ENCODE measurements at places on chromosomes 5 and 9. TPM values are rescaled to one million over a fixed set of nuclear protein-coding genes. Genes with fewer than 3 reads are reported as not detected.

GRCh38 chr9:126500600-126501382 lies 112.9 kb upstream of the LMX1B start:
- peak; percentile 70 for DNase-seq

The COL27A1 gene
- 15.8 TPM for total RNA-seq

DNA sequence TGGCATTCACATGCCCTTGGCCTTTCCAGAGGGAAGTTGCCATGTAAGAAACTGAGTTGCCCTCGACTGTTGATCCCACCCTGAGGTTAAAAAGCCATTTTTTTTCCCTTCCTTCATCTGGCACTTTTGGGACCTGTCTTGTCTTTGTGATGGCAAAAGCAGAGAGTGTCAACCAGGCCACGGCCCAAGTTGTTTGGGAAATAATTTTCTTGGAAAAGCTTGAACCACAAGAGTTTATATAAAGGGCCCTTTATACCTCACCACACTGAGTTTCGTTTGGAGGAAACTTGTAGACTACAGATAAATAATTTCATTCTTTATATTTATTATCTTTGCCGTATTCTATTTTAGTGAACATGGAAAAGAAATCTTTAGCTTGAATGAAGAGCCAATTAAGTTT lies 34.3 kb downstream of the ACTBL2 start:
- no peak for DNase-seq

The DIRAS2 gene
- total RNA-seq, result 0.05 TPM

DNA sequence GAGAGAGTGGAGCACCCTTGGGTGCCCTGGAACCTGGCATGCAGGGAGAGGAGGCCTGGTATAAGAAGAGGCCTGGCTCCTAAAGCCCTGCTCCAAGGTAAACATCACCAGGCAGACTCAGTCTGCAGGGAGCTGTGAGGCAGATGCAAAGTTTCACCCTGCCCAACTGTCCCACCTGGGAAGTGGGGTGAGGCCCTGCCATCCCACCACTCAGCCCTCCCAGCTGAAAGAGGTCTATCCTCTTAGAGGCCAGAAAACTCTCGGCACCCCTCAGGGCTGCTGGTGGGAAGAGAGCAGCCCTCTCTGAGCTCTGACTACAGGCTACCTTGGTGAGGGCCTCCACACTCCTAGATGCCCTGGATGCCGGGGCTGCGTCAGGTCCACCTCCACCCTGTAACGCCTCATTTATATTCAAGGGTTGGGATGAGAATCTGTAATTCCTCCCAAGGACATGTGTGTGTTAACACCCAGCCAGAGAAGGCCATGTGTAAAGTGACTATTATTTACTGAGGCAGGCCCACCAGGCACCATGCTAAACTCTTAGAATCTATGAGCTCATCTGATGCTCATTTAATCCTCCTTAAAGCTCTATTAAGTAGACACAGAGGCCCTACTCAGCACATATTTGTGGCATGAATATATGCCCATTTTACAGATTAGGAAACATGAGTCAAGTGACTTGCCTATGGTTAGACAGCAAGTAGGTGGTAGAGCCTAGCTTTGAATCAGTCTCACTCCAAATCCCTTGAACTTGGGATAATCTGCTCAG lies 205.9 kb downstream of the FSTL4 start:
- no peak for DNase-seq

DNA sequence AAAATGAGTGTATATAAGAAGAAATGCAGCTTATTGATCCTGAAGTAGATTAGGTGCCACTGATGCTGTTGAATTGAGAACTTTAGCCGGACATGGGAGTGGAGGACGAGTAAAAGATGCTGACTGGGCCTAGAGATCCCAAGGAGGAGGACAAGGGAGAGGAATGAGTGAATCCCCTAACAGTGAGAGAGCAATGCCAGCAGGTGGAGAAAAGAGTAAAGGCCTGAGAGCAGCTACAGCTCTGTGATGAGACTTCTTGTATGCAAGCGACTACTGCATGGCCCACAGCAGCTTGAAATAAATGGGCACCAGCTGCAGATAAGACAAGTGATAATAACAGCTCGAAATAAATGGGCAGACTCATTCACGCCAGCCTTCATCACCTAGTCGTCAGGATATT lies 44.5 kb upstream of the JMY start:
- DNase-seq, result no peak

DNA sequence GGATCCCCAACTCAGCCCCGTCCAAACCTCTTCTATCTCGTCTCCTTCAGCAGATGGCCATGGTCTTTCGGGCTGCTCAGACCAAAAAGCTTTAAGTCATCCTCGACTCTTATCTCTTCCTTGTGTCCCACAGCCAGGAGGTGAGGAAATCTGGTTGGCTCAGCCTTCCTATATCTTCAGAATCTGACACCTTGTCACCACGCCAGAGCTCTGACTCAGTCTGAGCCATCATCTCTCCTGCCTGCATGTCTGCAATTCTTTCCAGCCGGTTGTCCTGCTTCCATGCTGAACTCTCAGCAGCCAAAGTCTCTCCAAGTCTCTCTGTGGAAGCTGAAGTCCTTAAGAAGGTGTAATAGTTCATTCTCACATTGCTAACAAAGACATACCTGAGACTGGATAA lies 419.3 kb upstream of the ADAMTS16 start:
- DNase-seq, result no peak

DNA sequence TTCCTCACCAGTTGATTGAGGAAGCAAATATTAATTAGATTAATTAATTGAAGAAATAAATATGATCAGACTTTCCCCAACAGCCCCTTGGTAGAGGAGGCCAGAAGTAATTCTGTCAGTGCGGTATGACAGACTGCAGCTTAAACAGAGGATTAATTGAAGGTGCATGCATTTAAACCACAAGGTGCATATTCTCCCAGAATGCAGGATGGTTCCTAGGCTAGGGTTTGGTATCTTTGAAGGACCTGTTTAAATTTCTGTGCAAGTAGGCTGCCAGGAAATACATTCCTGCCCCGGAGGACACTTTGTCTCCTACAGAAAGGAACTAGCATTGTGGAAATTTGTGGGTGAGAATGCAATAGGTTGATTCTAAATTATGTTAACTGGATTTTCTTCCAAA lies 50.5 kb upstream of the PALM2AKAP2 start:
- DNase-seq, result no peak

DNA sequence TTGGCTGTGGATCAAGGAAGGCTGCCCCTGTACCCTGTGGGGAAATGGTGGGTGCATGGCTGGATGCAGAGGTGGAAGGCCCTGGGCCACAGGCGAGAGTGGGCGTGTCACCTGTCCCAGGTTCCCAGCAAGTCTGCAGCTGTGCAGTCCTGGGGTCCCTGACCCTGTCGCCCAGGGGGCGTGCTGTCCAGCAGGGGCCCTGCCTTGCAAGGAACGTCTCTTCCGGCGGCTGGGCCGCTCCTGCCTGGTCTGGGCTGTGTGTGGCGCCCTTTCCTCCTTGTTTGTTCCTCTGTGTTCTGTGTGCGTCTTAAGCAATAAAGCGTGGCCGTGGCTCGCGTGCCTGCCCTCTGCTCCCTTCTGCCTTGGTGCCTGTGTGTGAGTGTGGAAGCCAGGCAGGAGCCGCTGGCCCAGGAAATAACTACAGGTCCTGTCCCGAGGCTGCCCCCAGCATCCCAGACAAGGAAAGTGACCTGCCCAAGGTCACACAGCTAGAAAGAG lies 8.4 kb downstream of the SLC2A6 start:
- no peak for DNase-seq

DNA sequence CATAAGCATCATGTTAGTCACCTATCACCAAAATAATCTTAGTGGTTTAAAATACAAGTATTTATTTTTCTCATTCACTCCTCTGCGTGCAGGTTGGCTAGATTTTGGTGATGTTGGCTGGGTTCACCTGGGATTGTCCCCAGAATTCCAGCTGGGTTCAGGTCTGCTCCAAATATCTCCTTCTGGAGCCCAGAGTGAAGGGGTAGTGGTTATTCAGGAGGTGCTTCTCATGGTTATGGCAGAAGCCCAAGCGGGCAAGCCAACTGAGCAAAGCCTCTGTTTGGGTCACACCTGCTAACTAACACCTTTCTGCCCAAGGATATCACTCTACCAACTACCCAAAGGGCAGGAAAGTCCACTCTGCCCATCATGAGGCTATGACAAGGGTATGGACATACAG lies 4.7 kb upstream of the SLC25A46 start:
- no peak for DNase-seq

DNA sequence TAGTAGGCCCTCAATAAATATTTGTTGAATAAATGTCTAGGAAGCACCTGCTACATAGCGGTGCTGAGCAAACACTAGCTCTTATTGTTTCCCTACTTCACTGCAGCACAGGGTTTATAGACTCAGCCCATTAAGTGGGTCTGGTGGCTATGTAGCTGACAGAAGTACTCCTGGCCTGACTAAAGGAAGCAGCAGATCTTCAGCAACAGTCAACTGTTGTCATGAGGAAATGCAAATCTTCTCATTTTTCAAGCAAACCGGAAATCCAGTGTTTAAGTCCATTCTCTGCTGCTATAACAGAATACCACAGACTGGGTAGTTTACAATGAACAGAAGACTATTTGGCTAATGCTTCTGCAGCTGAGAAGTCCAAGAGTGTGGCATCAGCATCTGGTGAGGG lies 2.8 kb upstream of the TEX10 start:
- no peak for DNase-seq

GRCh38 chr5:38853753-38854470 lies 8.1 kb downstream of the OSMR start:
- no peak for DNase-seq

The CDH18 gene
- not detected for total RNA-seq

- no peak for DNase-seq
Measured at GRCh38 chr5:118447350-118447749, 541.0 kb downstream of the DTWD2 start.

The ROR2 gene
- 11.5 TPM for total RNA-seq

GRCh38 chr5:169548315-169548714 lies 35.3 kb upstream of the SPDL1 start:
- no peak for DNase-seq

DNA sequence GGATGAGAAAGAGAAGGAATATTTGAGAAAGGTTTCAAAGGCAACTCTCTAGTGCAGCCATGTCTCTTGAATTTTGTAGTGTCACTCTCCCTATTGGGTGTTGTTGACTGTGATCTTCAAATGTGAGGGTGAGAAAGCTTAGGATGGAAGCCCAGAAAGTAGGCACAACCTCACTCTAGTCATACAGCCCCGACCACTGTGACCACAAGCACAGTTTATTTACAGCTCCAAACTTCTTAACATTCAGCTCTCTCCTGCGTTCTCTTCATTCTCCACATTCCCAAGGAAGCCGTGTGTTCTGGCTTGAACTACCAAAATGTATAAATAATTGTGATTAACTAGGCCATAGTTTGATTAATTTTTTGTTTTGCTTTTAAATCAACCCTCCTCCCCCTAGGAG lies 542.9 kb downstream of the LRRC70 start:
- DNase-seq, result no peak

Data from left lung (tissue), 14 donors.